ENCODE measurements at places on chromosomes 12 and 14.

- no peak for DNase-seq
These were observed 133.8 kb upstream of the FOXN3 start for GRCh38 chr14:89550821-89551220.

- no peak for DNase-seq
These were observed 16.7 kb upstream of the GCH1 start for GRCh38 chr14:54919330-54919729.

DNA sequence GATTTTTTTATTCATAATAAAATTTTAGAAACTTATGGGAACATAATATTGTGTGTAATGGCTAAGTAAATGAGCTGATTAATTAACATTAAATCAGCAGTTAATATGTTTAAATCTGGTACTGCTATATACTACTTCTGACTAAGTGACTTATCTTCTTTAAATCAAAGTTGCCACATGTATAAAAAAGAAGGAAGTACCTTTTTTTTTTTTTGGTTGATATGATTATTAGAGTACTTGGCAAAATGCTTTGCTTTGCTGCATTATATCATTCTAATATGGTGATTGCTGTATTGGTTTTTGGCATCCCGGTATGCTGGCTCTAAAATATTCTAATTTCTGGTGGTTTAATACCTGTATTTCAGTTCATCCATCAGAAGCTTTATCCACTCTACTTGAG, 319.1 kb upstream of the RGS6 start:
- no peak for DNase-seq

DNA sequence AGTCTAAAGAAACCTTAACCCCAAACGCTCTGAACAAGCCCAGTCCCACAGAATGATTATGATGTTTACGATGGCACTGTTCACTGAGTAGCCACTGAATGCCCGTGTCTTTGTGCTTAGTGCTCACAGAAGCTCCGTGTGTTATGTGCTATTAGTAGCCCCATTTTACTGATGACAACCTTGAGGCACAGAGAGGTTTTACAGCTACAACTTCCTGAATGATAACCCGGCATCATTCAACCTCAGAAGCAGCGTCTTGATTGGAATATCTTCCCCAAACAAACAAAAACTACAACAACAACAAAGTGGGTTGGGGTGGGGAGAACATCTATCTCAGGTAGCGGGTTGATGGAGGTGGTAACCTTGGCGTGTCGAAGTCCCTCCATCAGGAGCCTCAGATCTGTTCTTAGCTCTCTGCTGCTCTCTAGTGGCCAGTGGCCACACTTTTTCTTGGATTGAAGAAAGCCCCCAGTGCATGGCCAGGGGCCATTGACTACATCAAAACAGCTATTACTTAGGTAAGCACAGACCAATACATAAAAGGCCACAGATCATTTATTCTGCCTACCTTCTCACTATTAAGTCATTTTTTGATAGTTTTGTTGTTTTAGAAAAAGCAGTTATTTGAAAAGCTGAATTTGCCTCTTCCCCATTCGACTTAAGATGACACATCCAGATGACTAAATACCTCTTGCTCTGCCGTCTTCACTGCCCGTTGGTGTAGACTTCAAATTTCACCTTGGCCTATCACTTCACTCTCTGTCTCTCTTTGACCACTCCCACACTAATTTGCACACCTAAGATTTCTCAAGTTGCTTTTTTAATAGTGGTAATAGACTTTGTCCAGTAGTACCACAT, 376.9 kb downstream of the GALC start:
- peak; percentile 75 for DNase-seq

- no peak for DNase-seq
These were observed 96.0 kb upstream of the PCED1B start for GRCh38 chr12:46983393-46983793.

- no peak for DNase-seq
These were observed 33.6 kb downstream of the KCNA1 start for GRCh38 chr12:4943067-4943937.

- DNase-seq, result no peak
These were observed 28.6 kb upstream of the CEBPE start for GRCh38 chr14:23147676-23148075.
